ENCODE measurements at places on chromosomes 11 and 22. TPM values are rescaled to one million over a fixed set of nuclear protein-coding genes. Genes with fewer than 3 reads are reported as not detected.

DNA sequence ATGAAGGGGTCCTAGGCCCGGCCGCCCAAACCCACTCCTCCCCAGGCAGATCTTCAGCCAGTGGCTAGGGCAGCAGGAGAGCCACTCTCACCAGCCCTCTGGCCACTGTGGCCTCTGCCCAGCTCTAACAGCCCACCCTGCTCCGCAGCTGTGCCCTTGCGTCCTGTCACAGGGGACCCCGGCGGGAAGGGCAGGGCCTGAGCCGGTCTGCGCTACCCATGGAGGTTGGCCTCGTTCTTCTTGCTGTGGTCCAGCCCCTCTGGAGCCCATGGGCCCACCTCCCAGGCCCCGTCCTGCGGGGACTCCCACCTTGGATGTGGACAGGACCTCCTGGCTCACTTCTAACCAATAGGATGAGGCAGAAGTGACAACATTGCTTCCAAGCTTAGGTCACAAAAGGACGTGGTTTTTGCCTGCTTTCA is 38.3 kb upstream of the TH start:
- DNase-seq, result no peak

DNA sequence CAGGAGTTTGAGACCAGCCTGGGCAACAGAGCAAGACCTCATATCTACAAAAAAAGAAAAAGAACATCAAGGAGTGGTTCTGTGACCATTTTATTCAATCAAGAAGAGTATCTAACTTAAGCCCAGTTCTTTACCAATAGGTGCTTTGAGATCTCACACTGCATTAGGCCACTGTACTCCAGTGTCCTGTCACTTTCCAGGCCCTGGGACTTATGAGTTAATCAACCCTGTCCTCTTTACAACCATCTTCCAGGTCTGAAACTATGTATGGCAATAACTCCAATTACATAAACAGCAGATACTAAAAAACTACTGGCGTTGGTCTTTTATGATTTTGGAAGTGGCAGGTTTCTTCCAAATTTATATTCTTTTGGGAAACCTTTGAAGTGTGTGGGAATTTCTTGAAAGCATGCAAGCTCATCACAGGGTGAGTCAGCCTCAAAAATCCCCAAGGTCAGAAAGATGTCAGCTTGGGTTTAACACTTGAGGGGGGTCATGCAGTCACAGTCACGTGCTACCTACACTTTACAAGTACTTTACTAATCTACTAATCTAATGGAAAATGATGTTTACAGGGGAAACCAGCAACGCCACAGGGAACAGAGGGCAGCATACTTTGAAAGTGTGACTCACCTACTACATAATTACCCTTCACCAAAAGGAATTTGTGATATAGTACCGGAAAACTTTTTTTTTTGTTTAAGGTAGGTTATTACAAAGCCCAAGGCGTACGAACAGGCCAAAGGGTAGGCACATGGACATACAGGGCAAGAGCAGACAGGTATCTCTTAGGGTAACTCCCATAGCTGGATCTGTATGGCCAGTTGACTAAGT is 15.6 kb downstream of the PISD start:
- no peak for DNase-seq

- DNase-seq, result peak; percentile 65
Measured at GRCh38 chr11:124961972-124962609, 8.1 kb downstream of the CCDC15 start.

GRCh38 chr22:47307326-47307725 is 544.9 kb downstream of the TBC1D22A start:
- DNase-seq, result no peak

DNA sequence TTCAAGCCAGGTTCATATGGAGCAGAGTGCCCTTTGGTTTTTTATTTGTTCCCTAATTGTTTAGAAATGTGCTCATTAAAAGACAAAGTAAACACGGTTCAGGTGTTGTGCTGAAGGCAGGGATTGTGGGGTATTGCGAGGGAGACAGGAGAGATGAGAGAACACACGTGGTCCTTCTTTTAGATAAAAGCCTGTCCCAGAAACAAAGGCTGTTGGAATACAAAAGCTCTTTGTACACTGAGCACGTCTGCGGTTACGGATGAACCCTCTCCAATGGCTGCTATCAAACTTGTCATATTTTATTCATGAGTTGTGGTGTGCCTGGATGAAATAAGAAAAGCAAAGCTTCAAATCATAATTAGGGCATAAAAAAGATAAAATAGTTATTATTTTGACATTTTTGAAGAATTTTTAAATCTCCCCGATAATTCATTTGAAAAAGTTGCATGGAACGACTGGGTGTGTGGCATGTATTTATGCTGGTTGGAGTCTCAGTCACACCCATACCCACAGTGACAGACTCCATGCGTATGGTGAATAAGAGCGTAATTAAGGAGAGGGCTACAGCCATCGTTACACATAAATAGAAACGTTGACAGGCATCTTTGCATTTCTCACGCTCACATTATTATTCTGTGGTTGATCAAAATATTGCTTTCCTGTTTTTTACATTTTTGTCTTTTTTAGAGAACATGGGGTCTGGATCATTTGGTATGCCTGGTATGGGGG is 92.9 kb downstream of the NELL1 start:
- no peak for DNase-seq

DNA sequence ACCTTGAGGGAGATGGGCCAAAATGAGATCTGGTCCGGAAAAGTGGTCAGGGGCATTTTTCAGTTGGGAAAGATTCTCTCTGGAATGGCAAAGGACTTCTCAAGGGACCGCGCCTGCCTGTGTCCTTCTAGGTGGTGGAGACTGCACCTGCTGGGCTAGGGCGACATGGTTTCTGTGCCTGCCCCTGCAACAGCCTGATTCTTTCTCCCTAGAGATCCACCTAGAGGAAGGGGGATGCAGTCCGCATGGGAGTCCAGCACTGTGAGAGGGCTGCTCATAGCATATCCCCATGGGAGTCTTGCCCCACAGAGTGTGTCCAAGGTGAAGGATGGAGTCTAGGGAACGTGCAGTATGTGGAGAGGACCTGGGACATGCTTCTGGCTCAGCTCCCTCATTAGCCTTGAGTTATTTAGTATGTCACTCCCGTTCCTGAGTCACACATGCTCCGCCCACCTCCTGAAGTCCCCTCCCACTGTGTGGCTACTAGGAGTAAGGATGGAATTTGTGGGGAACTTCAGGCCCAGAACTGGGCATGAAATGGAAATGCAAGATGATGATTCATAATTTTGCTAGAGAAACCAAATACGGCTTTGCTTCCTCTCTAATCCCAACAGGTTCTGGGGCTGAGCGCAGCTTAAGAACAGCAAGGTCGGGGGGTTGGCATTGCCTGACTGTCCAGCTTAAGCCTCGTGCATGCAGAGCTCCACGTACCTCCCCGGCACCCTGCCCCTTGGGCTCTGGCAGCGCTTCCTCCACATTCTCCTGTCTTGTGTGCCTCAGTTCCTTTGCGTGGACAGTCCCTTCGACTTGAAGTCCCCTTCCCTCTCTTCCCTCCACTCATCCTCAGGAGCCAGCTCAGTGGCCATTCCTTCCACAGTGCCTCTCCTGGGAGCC is 35.0 kb downstream of the GRIK4 start:
- no peak for DNase-seq

GRCh38 chr11:56066980-56067379 is 26.1 kb upstream of the OR8I2 start:
- DNase-seq, result no peak

GRCh38 chr11:63880403-63880790 is 36.6 kb downstream of the RCOR2 start:
- DNase-seq, result no peak

- no peak for DNase-seq
Measured at GRCh38 chr11:126158054-126158791, 53.2 kb downstream of the RPUSD4 start.

DNA sequence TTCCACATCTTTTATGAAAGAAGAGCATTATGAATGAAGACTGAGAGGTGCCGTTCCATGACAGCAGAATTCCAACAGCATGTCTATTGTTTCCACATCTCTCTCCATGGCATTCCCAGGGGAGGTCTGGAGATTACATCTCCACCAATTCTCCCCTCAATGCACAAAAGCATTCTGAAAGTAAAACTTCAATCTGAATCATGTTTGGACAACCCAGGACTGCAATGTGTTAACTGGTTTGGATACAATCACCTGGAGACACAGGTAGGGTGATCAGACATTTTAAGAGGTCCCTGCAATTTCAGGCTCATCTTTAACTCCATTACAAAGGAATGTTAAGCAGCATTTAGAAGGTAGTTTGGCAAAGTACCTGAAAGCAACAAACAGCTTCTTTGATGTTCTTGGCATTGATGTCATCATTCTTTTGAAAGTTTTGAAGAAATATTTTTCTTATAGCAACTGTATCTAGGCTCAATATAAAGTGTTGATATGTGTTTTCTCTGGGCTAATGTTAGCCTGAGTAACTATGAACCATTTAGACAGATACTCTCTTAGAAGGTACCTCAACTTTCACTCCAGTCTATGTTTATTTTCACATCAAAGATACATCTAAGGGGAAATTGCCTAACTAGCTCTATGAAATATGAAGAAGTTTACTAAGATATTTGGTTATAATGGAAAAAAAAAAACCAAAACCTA is 181.4 kb upstream of the MTMR2 start:
- DNase-seq, result no peak

GRCh38 chr11:46119352-46120216 is 1.7 kb downstream of the PHF21A start:
- peak; percentile 74 for DNase-seq

DNA sequence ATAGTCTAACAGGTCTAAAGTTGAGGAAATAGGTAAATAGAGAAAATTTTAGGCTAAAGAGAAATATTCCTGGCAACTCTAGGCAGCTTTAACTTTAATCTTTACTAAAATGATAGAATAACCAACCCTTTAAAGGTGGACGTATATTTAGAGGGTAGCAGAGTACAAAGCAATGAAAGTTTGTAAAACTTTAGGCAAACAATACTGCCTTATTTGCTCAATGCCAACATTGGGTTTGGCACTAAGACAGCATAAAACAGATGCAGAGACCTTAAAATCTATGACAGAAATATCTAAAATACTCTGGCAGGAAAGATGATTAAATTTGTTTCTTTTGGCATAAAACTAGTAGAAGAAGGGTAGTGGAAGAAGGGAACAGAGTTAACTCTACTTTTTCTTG is 70.7 kb downstream of the EMSY start:
- no peak for DNase-seq

DNA sequence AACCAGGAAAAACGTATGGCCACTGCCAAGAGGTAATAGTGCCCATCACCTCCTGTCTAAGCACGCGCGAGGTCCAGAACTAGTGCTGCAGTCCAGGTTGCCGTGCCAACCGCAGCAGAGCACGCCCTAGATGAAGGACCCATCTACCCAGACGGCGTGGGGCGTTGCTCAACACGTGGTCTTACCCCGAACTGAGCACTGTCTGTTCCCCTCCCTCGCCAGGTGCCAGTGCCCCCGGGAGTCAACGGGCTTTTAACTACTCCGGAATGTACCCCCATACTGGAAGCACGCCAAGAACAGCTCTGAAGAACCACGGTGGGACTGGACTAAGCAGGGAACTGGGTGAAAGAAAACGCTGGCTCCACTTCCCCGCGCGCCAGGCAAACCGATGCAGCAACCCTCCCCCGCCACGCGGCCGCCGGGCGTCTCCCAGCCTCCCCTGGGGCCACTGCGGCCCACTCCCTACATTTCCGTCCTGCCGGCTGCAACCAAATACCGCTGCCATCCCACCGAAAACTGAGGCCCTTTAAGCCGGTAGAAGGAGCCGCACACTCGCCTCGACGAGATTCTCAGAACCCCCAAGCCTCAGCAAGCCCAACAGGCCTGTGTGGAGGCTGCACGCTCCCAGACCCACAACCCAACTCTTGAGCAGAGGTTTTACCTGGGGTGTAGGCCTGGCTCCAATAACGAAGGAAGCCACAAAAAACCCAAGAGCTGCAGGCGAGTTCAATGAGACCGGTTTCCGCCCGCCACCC is at the start of gene HSPA8:
TSS of gene HSPA8 (minus strand) at position 734 of the 755 bp plus-strand sequence. CDS start 812 bp downstream, outside the sequence.
- peak; percentile 67 for DNase-seq

DNA sequence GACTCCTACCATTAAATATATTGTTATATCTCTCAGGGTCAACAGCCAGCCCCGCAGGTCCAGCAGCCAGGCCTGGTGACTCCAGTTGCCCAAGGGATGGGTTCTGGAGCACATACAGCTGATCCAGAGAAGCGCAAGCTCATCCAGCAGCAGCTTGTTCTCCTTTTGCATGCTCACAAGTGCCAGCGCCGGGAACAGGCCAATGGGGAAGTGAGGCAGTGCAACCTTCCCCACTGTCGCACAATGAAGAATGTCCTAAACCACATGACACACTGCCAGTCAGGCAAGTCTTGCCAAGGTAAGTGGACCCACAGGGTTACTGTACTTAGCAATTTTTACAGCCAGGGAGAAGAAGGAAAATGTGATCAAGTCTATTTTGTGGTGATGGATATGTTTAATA is 35.1 kb downstream of the EP300 start:
- DNase-seq, result no peak

DNA sequence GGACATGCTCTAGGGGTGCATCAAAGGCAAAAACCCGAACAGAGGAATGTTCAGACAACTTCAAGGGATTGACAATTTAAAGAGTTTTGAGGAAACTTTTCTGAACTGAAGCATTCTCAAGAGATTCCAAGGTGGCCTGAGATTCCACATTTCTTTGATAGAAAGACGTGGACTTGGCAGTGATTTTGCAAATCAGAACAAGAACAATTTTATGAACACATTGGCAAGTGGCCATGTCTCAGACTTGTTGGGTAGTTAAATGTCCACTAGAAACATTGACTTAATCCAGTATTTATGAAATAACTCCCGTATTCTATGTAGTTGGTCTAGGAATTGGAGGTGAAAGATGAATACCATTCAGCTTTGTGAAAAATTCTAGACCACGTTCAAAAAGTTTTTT is 13.8 kb downstream of the NCAM1 start:
- DNase-seq, result no peak

GRCh38 chr11:113105592-113105991 is 144.4 kb downstream of the NCAM1 start:
- DNase-seq, result no peak

GRCh38 chr11:46114378-46114777 is 6.9 kb downstream of the PHF21A start:
- DNase-seq, result no peak

DNA sequence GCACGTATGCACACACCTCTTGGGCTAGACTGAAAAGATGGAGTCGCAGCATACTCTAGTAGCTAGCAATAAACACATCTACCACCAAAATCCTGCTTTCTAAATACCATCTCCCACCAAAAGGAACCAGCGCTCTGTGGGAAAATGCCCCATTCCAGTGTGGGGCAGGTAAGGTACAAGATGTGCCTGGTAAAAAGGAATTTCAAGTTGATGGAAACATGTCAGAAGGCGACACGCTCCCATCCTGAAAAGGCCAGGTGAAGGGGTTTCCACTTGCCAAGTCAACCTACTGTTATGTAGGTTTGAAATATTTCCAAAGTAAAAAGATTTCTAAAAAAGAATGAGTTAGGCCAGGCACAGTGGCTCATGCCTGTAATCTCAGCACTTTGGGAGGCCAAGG is 8.8 kb downstream of the DGCR2 start:
- DNase-seq, result no peak

- no peak for DNase-seq
Measured at GRCh38 chr11:103729617-103730016, 306.8 kb upstream of the DDI1 start.

The LRRC10B gene
- polyA plus RNA-seq, result not detected

The SPINDOC gene
- 0.36 TPM for polyA plus RNA-seq

The DNAL4 gene
- polyA plus RNA-seq, result 16.9 TPM

The DEAF1 gene
- 18.6 TPM for polyA plus RNA-seq

The TREH gene
- polyA plus RNA-seq, result not detected

The PIWIL4 gene
- not detected for polyA plus RNA-seq

The CECR2 gene
- polyA plus RNA-seq, result not detected
